ENCODE measurements at places on chromosomes 7 and 10. TPM values are rescaled to one million over a fixed set of nuclear protein-coding genes. Genes with fewer than 3 reads are reported as not detected.

The PLCE1 gene
- polyA plus RNA-seq, result 0.06 TPM

The PLAU gene
- 15.8 TPM for polyA plus RNA-seq

The PON1 gene
- polyA plus RNA-seq, result not detected

The SLC26A3 gene
- polyA plus RNA-seq, result not detected

The ZDHHC4 gene
- polyA plus RNA-seq, result 171 TPM

The BAMBI gene
- polyA plus RNA-seq, result 5.6 TPM

Measured in H1 (cell line).